ENCODE measurements at places on chromosomes 16 and 17.

DNA sequence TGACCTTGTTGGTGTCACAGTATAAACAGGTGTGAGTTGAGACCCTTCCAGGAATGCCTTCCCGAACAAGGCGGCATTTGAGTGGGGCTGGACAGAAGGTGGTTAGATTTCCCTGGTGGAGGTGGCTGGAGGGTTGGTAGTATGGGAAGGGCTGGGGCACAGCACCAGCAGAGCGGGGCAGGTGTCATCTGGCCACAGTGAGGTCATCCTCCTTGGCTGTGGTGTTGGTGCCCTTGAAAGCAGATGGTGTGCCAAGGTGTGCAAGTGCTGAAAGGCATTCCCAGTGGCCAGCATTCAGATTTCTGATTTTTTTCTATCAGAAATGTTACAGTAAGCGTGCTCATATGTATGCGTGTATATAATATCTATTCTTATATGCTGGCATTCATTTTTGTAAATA lies 126.6 kb downstream of the LAT start:
- no peak for DNase-seq

DNA sequence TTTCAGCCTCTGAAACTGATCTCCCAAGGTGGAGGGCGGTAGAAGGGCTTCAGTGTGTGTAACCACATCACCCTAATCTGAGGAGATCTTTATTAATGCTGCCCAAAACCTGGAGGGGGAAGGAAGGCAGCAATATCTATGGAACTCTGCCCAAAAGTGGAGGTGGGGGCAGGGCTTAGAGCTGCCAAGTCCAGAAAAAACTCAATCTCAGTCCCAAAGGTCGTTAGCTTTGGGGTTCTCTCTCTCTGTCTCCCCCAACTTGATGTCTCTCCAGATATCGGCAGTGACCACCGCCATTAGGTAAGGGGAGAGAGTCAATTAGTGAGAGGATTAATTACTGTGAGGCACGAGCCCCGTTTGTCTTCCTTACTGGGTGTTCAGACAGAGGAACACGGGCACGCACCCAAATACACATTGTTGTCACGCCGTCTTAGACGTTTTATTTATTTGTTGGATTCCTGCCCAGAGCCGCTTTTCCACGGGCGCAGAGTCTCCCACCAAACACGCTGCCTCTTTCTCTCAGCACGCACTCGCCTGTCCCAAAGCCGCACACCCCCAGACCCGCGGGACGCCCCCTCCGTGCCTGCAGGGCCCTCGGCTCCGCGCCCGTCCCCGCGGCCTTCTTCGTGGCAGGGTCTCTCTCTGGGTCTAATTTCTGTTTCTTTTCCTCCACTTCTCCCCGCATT lies 5.4 kb upstream of the LHX1 start:
- DNase-seq = peak; percentile 47

GRCh38 chr16:8523932-8524331 lies 66.4 kb downstream of the TMEM114 start:
- no peak for DNase-seq

GRCh38 chr16:2006317-2006716 lies 3.3 kb downstream of the ZNF598 start:
- DNase-seq = no peak

GRCh38 chr17:3513305-3514035 lies 37.7 kb downstream of the ASPA start:
- DNase-seq = peak; percentile 65

GRCh38 chr17:80316927-80317705 lies 56.5 kb downstream of the RNF213 start:
- DNase-seq = peak; percentile 84

DNA sequence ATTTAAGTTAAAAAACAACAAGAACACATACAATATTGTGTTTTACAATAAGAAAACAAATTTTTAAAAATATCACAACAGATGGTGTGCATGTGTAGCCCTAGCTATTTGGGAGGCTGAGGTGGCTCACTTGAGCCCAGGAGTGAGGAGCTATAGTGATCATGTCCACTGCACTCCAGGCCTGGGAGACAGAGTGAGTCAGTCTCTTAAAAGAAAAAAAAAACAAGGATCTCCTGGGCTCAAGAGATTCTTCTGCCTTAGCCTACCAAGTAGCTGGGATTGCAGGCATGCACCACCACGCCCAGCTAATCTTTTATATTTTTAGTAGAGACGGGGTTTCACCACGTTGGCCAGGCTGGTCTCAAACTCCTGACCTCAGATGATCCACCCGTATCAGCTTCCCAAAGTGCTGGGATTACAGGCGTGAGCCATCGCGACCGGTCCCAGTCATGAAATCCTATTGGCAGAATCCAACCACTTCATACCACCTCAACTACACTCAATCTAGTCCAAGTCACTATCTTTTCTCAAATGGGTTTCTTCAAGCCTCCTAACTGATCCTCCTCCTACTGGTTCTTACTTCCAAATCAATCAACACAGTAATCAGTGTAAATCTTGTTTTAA lies 55.0 kb downstream of the STH start:
- no peak for DNase-seq

- no peak for DNase-seq
Observed at GRCh38 chr16:4675864-4676786, 17.2 kb upstream of the NUDT16L1 start.

GRCh38 chr17:81253358-81254131 lies 14.4 kb downstream of the NDUFAF8 start:
- DNase-seq = no peak

GRCh38 chr16:78972986-78973385 lies 627.6 kb downstream of the MAF start:
- DNase-seq = no peak

DNA sequence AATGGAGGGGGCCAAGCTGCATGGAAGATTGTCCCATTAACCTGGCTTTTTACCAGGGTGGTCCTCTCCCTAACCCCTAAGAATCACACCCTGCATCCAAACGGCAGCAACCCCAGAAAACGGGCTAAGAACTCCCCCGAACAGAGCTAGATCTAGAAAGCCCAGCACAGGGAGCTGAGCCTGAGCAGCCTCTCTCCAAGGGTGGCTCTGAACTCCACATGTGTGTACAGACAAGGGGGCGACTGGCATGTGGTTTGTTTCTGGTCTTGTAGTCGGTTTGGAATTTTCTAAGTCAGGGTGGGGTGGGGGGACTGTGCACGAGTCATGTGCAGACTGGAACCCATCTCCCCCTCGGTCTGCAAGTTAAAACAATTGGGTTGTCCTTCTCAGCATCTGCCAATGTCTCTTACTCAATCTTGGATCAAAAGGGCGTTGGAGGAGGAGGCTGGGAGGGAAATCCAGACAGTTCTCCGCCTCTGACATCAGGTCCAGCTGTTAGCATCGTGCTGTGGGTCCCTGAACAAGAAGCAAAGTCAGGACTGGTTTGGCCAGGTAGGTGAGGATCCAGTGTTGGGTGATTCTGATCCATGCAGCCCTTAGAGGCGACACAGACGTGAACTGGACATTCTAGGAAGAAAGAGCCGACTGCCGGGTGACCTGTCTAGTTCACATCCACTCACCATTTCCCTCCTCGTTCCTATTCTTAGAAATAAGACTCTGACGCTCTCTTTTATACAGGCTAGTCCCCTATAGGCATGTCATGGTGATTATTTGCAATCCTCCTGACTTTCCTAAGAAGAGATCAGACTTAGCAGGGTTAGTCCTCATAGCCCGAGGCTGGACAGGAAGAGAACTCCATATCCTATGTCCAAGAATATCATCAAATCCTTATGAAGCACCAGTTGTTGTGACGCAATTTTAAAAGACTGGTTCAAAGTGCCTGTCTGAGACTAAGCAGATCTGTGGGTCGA lies 381.8 kb downstream of the SOX9 start:
- no peak for DNase-seq

DNA sequence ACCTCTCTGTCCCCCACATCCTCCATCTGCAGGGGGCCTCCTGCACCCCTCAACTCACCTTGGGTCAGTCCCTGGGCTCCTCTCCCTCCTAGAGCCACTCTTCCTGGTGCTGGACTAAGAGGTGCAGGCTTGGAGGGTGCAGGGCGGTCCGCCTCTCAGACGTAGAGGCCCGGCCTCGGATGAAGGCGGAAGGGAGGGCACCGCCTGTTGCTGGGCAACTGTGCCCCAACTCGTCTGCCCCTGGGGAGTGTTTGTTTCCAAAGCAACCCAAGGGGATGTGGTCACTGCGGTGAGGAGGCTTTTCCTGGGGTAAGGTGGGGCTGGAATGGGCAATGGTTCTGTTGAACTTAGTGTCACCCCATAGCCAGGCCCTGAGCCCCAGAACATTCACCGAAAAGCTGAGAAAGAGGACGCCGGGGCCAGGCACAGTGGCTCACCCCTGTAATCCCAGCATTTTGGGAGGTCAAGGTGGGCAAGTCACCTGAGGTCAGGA lies at the start of gene C16orf54:
Gene C16orf54 (minus strand): TSS at position 138 of the 493 bp plus-strand sequence. CDS start 1,039 bp downstream, outside the sequence.
- DNase-seq = peak; percentile 92

DNA sequence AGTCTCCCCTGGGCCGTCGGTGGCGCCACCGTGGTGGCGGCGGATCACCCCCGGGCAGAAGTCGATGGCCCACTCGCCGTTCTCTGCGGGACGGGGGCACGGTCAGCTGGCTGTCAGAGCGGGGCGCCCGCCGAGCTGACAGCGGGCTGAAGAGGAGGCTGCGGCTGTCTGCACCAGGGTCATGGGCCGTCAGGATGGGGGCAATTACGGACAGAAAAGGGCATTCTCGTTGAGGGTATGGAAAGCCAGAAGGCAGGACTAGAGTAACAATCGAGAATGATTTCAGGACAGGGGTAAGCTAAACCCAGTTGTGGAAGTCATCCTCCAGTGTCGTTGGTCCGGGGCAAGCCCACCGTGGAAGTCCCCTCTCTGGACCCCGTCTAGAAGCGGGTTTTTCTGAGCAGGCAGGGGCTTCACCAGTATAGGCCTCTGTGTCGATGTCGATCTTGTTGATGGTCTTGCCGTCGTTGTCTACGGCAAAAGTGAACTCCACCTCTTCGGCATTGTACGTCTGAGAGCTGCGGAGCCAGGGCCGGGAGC lies 1.7 kb downstream of the CHRNE start:
- DNase-seq = no peak

GRCh38 chr16:73432850-73433730 lies 385.2 kb upstream of the ZFHX3 start:
- no peak for DNase-seq

DNA sequence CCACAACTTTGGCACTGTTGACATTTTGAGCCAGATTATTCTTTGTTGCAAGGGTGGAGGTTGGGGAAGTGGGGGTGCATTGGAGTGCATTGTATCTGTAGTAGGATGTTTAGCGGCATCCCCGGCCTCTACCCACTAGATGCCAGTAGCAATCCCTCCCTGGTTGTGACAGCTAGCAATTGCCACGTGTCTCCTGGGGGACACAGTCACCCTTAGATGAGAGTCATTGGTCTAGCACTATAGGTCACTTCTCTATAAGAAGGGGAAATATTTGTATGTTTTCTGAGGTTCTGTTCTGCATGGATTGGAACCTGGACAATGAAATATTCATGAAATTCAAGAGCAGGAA lies 32.4 kb downstream of the MSI2 start:
- no peak for DNase-seq

DNA sequence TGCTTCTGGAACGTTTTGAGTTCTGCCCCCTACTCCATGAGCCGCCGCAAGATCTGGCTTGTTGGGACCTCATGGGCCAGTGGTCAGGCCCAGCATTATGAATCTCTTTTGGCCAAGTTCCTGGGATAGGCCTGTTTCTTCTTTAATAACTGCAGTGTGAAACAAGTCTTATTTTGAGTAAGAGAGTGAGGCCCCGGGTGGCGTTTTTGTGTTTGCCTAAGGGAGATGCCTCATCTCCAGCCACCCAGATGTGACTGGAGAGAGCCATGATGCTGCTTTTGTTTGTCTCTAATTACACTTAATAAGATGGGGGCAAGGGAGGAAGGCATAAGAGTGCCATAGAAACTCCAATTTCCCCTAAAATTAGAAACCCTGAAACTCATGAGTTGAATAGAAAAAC lies 39.8 kb downstream of the KSR1 start:
- DNase-seq = no peak

DNA sequence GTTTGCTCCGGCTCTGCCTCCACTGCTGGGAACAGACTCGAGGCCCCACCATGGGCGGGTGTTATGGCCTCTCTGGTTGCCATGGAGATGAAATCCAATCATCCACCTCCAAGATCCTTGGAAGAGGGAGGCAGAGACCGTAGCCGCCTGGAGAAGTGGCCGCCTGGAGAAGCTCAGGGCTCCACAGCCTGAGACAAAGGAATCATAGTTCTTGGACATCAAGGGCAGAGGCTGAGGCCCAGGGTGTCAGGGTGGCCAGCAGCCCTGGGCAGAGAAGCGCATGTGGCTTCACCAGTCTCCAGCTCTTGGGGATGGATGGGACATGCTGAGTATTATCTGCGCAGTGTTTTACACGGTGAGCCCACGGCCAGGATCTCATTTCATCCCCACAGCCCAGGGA lies 36.2 kb downstream of the ABR start:
- DNase-seq = no peak

DNA sequence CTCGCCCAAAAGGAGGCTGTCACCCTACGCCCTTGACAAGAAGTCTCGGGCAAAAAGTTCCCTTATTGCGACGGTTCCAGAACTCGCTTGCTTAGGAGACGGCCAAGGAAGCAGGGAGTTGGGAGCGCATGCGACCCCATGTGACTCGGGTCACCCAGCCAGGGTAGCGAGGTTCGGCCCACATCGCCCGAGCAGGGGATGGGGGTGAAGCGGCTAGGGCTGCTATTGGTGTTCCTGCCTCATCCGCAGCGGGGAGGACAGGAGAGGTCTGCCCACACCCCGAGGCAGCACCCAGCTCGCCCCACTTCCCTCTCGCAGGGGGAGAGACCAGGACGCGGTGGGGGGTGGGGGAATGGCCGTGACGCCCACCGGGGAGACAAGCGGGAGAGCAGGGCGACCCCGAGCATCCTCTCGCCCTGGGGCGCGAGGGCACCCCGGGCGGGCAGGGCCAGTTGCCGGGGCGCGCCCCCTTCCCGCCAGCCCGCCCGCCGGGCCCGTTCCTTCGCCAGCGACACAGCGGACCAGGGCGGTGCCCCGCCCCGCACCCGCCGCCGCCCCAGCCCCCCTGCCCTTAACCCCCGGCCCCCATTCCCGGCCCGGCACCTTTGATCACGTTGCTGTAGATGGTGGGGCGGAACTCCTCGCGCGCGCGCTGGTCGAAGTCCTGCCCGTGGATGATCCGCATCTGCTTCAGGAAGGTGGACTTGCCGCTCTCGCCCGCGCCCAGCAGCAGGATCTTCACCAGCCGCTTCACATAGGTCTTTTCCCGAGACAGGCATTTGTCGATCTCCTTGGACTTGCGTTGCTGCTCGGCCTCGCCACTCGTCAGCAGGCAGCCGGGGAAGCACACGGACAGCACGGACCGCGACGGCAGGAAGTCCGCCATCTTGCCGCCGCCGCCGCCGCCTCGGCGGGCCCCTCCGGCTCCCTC lies 567 bp downstream of the GNA13 start:
- DNase-seq = peak; percentile 92

- no peak for DNase-seq
Observed at GRCh38 chr17:72788950-72789585, 303.4 kb downstream of the SLC39A11 start.
